ENCODE measurements at places on chromosomes 11 and 22.

- no peak for DNase-seq
Measured at GRCh38 chr11:1023811-1024596, 12.5 kb downstream of the MUC6 start.

- DNase-seq, result no peak
Measured at GRCh38 chr11:22984045-22984444, 123.8 kb upstream of the CCDC179 start.

DNA sequence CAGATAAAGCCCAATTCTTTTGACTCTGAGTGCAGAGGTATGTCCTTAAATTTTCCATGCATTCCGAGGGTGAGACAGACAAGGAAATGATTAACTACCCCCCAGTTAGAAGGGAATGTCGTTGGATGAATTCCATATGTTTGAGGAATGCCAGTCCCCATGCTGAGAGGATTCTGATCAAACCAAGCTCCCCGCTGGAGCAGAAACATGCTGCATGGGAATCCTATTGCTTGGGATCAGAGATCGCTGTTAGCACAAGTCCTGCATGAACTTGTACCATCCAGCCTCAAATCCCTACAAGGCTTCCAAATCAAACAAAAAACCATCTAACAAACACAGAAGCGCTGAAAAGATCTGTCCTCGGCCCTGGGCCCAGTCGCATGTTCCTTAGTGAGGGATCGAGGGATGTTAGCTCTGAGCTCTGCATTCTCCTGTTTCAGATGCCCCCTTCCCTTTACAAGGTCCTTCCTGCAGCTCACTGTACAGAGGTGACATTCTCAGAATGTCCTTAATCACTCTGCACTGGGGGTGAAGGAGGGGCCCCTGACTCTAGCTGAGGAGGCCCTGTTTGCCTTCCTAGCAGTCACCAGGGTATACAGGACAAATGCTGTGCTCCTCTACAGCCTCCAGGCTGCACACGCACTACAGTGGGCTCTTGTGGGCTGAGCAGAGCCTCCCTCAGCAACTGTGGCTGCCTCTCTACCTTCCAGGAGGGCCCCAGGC, 353.4 kb downstream of the TENM4 start:
- no peak for DNase-seq

- no peak for DNase-seq
Measured at GRCh38 chr22:28563636-28564035, 116.0 kb downstream of the TTC28 start.

DNA sequence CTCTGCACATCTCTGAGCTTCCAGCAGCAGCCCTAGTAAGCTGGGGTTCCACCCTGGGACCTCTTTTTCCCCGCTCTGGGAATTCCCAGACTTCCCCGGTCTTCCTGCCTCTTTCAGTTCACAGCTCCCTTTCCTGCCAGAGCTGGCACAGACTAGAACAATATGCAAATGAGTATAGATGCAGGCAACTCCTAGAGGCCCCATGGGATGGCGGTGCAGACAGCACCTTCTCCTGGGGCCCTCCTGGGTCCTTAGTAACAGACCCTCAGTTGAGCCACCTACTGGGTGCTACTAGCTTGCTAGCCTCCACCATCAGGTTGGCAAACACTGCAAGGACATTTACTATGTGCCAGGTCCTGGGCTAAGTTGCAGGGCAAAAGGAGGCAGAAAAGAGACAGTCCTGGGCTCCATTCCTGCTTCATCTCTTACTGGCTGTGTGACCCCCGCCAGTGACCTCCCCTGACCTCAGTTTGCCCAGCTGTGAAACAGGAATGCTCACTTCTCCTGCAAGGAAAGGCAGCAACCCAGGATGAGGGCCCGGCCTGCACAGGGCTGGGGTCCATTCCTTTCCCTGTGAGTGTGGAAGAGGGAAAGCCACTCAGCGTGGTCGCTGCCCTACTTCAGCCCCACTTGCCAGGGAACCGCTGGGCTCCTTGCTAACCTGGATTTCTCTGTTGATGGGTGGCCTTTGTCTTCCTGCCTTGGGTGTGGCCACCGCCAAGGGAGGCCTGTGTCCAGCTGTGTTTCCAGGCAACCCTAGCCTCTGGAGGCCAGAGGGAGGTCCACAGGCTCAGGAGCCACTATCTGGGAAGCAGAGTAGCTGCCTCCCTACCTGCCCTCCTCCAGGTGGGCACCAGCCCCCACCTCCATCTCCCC, 7.3 kb downstream of the RELT start:
- DNase-seq, result no peak
